GM23338 (cell line): ENCODE measurements at places on chromosomes 1 and 21.

- DNase-seq, result peak; percentile 95
Measured at GRCh38 chr1:41496080-41497055, 11.9 kb upstream of the EDN2 start.

DNA sequence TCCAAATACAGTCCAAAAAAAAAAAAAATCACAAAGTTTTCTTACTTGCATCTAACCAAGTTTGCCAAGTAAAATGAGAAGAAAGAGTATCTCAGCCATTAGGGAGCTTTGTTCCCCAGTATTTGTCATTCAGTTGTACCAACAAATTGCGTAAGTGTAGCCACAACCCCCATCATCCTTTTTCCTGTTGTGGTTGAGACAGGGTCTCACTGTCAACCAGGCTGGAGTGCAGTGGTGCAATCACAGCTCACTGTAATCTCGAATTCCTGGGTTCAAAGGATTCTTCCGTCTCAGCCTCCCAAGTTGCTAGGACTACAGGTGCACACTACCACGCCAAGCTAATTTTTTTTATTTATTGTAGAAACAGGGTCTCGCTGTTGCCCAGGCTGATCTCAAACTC, 9.5 kb downstream of the STX6 start:
- DNase-seq, result no peak

DNA sequence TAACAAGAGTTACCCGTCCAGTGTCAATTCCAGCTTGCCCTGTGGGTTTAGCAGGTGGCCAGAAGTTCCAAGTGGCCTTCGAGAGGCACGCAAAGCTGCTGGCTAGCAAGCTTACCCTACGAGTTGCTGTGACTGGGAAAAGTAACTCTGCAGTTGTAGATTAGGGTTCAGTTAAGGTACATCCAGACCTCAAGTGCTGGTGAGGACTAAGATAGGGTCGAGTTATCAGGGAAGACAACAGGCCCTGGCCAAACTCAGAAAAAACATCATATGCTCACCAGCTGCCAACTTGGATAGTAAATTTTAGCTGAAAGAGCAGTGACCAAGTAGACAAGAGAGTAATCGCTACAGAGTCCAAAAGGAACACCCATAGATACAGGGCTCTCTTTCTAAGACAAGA, 27.7 kb upstream of the LRRC7 start:
- no peak for DNase-seq

DNA sequence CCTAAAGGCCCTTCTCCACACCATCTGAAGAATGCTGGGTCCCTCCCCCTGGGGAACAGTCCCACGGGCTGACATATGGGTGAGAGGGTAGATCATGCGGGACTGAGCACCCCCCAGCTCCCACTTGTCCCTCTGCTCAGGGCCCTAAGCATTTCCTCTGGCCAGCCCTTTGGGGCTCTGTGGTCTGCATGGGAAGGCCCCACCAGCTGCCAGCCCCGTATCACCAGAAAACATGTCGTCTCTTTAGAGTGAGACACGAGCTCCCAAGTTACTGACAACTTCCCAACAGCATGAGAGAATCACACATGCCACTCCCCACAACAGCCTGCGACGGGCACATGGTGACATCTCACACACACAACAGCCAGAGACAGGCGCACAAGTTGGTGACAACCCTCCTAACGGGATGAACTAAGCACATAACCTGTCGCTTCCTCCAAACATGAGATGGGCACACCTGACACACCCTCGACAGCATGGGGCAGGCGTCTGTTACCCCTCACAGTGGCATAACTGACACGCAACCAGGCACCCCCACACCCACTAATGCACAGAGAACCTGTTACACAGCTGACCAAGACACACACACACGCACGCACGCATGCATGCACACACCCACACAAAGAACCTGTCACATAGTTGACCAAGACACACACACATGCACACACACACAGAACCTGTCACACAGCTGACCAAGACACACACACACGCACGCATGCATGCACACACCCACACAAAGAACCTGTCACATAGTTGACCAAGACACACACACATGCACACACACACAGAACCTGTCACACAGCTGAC, 41.2 kb downstream of the AHDC1 start:
- no peak for DNase-seq

- DNase-seq, result no peak
Measured at GRCh38 chr1:30047576-30047975, 675.8 kb downstream of the MATN1 start.

- no peak for DNase-seq
Measured at GRCh38 chr1:32728413-32729077, 26.0 kb upstream of the SYNC start.

DNA sequence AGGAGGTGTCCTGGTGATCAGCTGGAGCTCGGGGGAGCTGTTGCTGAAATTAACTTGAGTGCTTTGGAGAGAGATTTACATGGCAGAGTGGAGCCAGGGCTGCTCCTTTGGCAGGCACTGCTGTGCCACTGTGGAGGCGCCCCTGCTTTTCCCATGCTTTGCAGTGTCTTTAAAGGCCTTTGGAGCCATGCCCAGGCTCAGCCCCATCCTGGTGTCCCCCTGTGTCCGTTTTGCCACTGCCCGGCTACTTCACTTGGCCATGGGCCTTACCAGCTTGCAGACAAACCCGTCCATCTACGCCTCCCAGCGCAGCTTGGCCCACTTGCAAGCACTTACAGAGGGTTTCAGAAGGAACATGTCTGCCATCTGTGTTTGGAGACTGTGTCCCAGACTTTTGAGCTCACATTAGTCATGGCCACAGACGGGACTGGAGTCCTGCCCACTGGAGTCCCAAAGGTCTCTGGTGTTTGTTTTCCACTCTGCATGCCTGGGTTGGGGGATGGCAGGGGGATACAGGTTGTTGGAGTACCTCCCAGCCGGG, 18.2 kb upstream of the LAMTOR5 start:
- no peak for DNase-seq

DNA sequence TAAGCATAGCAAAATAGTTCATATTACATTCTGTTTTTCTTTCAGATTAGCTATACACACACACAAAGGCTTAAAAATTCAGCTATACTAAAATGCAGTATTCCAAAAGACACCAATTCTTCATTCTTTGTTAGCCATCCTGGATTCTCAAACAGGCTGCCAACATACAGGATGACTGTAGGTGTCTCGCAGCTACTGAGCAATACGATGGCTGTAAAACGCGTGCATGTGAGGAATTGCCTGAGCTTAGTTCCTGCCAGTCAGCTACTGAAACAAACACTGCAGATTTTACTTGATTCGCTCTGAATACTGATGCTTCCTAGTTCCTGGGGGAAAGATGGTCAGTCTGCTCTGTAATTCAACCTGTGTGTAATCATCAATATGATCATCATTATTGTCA, 24.7 kb upstream of the HMGN1 start:
- DNase-seq, result peak; percentile 71

DNA sequence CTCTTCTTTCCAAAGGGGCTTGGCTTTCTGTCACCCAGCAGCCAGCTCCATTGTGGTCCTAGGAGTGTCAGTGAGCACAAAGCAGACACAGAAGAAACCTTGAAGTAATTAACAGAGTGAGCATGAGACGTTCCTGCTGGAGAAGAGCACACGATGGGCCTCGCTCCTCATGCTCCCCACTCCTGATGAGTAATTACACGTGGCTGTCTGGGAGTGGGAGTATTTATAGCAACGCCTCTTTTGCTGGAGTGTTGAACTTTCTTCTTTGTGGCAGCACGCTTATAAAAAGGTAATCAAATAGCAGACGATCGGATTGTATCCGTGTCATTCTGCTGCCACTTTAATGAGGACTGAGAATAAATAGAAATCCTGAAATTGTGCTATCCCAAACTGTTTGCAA, 185.8 kb downstream of the CAMTA1 start:
- DNase-seq, result no peak

DNA sequence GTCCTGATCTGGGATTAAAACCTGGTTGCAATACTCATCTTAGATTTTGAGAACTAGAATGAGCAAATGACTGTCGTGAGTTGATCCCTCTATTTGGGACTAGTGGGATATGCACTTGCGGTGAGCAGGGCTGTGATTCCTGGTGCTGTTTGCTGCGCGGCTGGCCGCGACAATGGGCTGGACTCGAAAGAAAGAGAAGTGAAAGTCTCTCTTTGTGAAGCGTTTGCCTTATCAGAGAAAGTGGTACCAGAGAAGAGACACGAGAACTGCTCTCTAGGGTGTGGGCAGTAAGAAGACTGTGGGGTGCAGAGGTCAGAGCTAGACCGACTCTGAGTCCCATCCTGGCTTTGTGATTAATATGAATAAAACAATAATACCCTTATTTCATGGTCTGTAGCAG, 8.6 kb downstream of the ST6GALNAC3 start:
- DNase-seq, result no peak

- no peak for DNase-seq
Measured at GRCh38 chr1:16920951-16921350, 780 bp upstream of the CROCC start.

DNA sequence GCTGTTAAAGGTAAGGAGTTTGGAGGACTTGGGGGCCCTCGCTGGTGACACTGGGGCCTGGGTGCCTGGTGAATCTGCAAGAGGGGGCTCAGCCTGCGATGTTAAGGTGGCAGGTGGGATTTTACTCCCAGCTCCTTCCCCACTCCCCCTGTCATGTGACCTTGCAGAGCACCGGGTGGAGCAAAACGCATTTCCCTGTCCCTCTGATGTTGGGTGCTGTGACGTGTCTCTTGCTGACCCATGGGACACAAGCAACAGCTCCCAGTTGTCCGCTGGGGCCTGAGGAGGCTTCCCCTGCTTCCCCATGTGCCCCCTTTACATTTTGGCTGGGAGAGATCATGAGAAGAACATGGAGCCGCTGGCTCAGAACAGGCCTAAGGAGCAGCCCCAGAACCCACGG, 319.0 kb downstream of the MATN1 start:
- no peak for DNase-seq

DNA sequence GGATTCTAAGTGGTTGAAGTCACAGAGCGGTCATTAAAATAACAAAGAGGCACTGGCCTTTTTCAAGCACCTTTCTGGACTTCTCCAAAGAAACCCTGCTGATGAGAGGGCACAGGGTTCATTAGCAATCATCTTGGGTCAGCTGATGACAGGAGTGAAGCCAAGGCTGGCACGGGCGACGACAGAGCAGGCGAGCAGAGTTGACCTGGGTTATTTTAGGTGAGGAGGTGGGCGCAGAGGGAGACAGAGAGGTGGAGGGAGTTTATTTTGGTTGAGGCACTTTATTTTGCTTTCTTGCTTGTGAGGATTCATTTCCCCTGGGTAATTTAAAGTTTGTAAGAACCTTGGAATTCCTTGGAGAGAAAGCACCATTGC, 57.9 kb downstream of the OLIG1 start:
- DNase-seq, result peak; percentile 35

- no peak for DNase-seq
Measured at GRCh38 chr1:109537450-109538178, 2.1 kb upstream of the GPR61 start.
